ENCODE measurements at places on chromosomes 7 and 10. TPM values are rescaled to one million over a fixed set of nuclear protein-coding genes. Genes with fewer than 3 reads are reported as not detected.

GRCh38 chr7:151451156-151451555, 11.2 kb upstream of the CRYGN start:
- H3K27me3 ChIP-seq, result peaks cover 3% of the 10 kb centered on the region
- no peak overlapping the region for H3K27ac ChIP-seq
- peaks cover 5% of the 10 kb centered on the region for H3K4me1 ChIP-seq
- no peak for DNase-seq
- no peaks in the 10 kb centered on the region for H3K36me3 ChIP-seq

The ELFN1 gene
- 40.0 TPM for total RNA-seq

DNA sequence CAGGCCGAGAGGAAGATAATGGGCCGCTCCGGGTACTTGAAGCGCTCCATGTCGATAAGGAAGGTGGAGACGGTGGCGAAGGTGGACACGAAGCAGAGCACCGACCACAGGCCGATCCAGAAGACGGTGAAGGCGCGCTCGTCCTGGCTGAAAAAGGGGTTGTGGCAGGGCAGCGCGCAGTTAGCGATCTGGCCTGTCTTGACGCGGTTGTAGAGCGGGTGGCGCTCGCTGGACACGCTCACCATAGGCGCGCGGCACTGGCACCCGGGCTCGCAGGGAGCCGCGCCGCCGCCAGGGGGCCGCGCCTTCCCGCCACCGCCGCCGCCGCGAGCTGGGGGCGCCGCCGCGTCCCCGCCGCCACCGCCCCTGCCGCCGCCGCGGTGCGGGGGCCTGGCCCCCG, 1.6 kb downstream of the FZD8 start:
- peaks cover 11% of the 10 kb centered on the region for H3K4me1 ChIP-seq
- H3K4me3 ChIP-seq, result peak overlapping the region; percentile 90
- peaks cover 13% of the 10 kb centered on the region for H3K27me3 ChIP-seq
- DNase-seq, result peak; percentile 82
- no peaks in the 10 kb centered on the region for H3K36me3 ChIP-seq

The CD36 gene
- total RNA-seq, result 1.7 TPM

All from glutamatergic neuron (in vitro differentiated cells).